ENCODE measurements at places on chromosomes 3 and 15. TPM values are rescaled to one million over a fixed set of nuclear protein-coding genes. Genes with fewer than 3 reads are reported as not detected.

GRCh38 chr3:50406487-50406886 lies 47.2 kb upstream of the TMEM115 start:
- no peak for ATAC-seq

GRCh38 chr3:155365178-155365783 lies 71.8 kb upstream of the STRIT1 start:
- no peak for ATAC-seq

DNA sequence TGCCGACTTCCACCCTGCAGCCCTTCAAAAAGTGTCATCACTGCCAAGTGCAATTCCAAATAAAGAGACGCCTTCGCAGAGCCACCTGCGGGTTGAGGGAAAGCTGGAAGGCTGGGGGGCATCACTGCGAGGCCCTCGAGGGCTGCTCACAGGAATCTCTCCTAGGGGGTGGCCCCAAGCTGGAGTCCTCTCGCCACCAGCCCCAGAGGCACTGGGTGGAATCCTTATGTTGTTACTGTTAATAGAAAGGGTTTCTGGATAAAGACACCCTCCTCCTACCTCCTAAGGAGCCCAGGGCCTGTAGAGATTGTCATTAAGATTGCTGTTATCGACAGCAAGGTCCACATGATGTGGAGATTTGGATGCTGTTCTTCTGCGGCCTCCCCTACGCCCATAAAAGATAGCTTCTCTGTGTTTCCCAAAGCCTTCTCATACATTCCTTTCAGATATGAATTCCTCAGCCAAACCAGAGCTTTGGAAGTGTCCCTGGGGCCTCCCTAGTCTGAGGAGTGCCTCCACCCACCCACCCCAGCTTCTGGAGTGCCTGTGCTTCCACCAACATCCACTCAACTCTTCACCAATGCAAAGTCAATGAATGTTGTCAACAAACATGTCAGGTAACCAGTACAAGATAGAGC lies 512.7 kb downstream of the SHQ1 start:
- ATAC-seq = no peak

- no peak for ATAC-seq
Measured at GRCh38 chr3:46564190-46565021, 1.7 kb downstream of the LRRC2 start.

DNA sequence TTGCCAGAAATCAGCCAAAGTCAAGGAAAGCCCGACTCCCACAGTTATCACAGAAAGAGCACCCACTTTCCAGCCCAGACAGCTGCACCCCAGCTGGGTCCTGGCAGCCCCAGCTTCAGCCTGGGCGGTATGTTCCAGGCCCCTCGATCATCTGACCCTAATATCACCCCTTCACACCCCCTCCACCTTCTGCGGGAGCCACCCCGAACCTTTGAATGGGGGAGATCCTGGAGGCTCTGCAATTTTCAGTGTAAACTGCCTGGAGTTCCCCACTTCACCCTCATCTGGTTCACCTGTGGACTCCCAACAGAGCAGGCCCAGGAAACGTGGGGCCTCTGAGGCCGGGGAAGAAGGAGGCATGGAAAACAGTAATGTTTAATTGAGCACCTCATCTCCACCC lies 5.9 kb downstream of the PRSS50 start:
- ATAC-seq = no peak

DNA sequence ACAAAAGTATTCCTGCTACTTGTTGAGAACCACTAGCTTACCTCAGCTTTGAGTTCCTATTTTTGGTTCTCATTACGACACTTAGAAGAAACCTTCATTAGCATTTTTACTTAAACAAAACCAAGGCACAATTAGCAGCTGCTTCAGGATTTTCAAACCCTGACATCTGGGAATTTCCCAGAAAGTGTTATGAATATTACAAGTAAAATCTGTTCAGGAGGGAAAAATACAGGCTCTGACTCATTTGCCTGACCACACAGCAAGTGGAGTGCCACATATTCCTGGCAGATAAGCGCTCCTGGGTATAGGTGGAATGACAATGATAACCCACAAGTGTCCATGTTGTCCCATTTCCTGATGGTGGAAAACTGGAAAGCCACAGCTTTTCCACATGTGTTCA lies 10.3 kb upstream of the RFTN1 start:
- ATAC-seq = peak; percentile 23

GRCh38 chr3:128341659-128342395 lies 124.9 kb downstream of the DNAJB8 start:
- no peak for ATAC-seq

DNA sequence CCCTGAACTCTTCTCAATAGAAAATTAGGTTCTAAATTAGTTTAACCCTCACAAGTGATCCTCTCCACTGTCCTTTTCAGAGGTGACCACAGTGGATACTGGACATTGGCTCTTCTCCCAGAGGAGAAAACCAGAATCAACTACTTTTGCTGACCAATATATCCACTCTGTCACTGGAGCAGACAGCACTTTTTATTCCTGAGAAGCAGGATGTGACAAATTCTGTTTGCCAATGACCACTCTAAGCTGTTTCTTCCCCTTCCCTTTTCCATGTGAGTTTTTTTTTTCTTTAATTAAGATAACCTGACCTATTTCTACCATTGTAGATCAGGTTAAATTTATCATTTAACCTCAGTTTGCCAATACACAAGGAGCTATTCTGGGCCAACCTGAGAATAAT lies 79.7 kb upstream of the ZNF280D start:
- no peak for ATAC-seq

DNA sequence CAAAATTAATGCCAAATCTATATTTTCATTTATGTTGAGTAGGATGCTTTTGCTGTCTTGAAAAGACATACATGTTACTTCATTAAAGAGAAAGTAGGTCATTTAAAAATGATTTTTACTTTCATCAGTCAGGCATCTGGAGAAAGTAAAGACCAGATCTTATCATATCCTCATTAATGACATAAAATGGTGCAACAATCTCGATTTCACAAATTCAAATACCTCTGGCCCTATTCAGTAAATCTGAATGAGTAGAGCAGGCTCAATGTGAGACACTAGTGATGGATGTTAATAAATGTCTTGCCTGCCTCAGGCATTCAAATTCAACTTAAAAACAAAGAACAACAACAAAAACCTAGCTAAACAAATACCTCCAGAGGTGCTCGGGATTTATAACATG lies 714.1 kb downstream of the NAALADL2 start:
- ATAC-seq = no peak

- no peak for ATAC-seq
Measured at GRCh38 chr15:98893401-98893800, 114.2 kb downstream of the PGPEP1L start.

GRCh38 chr3:156614642-156615511 lies 59.5 kb upstream of the TIPARP start:
- peak; percentile 19 for ATAC-seq

DNA sequence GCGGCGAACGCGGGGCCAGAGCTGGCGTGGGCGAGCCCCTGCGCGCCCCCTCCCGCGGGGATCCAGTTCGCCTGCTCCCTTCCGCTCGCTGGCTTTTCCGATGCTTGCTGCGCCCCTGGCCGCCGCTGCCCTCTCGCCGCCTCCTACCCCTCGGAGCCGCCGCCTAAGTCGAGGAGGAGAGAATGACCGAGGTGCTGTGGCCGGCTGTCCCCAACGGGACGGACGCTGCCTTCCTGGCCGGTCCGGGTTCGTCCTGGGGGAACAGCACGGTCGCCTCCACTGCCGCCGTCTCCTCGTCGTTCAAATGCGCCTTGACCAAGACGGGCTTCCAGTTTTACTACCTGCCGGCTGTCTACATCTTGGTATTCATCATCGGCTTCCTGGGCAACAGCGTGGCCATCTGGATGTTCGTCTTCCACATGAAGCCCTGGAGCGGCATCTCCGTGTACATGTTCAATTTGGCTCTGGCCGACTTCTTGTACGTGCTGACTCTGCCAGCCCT lies 721 bp downstream of the P2RY1 start:
- no peak for ATAC-seq

GRCh38 chr3:15286022-15286421 lies 46.4 kb downstream of the SH3BP5 start:
- ATAC-seq = no peak

DNA sequence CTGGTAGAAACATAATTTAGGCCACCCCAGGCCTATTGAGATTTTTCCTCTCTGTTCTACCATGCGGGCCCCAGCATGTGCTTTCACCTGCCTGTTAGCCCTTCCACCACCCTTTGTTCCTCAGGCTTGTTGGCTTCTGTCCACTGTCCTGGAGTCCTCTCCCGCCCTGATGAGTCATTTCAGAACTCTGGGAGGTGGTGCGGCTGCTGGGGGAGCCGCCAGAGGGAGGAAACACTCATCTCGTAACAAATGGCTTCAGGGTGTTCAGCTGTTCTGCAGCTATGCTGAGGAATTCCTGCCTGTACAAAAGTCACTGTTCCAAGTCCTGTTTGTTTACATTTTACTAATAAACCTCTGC lies 36.3 kb downstream of the LRTM1 start:
- ATAC-seq = no peak

DNA sequence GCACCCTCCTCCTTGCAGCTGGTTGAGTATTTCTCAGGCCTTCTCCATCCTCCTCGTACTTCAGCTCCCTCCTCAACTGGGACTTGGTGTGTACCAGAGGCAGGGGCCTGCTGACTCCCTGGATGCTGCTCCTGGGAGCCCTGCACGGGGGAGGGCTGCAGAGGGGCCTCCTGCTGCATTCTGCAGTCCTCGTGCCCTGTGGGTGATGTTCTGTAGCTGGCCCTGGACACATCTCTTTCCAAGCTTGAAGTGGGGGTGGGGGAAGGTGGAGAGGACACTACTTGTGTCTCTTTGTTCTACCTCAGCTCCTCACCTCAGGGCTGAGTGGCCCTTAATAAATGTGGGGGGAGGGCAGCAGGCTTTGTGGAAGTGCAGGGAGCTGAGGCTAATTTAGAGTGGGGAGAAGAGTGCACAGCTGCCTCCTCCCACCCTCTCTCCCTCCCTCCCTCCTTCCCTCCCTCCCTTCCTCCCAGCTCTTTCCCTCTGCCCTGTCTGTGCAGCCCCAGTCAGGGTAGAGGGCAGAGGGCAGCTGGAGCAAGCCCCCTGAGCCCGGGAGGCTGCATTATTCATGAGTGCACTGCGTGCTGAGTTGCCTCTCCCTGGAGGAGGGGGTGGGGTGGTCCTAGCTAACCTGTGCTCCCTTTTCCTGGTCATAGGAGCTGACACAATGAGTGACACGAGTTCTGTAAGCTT lies 3.7 kb upstream of the GRM2 start:
- ATAC-seq = no peak

- ATAC-seq = no peak
Measured at GRCh38 chr3:172622156-172622555, 88.7 kb downstream of the NCEH1 start.

- no peak for ATAC-seq
Measured at GRCh38 chr3:45595364-45596195, 1.0 kb downstream of the LIMD1 start.

GRCh38 chr3:173066044-173067004 lies 74.7 kb downstream of the SPATA16 start:
- no peak for ATAC-seq

- ATAC-seq = no peak
Measured at GRCh38 chr3:164748626-164749025, 329.7 kb downstream of the SI start.

GRCh38 chr3:31288224-31288623 lies 244.5 kb upstream of the STT3B start:
- no peak for ATAC-seq

GRCh38 chr3:8517487-8517886 lies 15.9 kb downstream of the LMCD1 start:
- ATAC-seq = no peak

DNA sequence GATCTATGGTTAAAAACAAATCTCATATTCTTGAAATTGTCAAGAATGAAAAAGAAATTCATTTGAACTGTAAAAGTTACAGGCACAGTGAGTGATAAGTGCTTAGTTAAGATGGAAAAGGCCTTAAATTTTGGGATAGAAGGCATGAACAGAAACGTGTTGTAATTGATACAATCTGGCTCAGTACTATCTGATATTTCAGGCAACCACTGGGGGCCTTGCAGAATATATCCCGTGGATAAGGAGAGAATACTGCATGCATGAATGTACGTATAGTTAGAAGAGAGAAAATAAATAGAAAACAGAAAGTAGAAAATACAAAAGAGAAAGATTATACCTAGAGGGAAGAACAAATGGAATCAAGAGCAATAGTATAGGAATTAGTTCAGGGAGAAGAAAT lies 741.4 kb upstream of the CCDC54 start:
- no peak for ATAC-seq

Gene PTH1R
- not detected for total RNA-seq

Gene IGSF10
- total RNA-seq = not detected

Gene UROC1
- not detected for total RNA-seq

Gene TMEM108
- 0.13 TPM for total RNA-seq

Gene LDHAL6B
- total RNA-seq = not detected

Gene PXK
- total RNA-seq = 27.1 TPM

Gene TNFAIP8L3
- not detected for total RNA-seq

Gene MAP6D1
- total RNA-seq = 1.4 TPM

All from activated T-helper 17 cell treated with anti-CD3 and anti-CD28 coated beads, Interleukin-2, amount 50 U/mL, for 72 hours (primary cell).